Glomerular endothelial cell (primary cell): ENCODE measurements at places on chromosomes 3 and 15.

- no peak for DNase-seq
Observed at GRCh38 chr15:29021857-29022256, 136.1 kb downstream of the APBA2 start.

DNA sequence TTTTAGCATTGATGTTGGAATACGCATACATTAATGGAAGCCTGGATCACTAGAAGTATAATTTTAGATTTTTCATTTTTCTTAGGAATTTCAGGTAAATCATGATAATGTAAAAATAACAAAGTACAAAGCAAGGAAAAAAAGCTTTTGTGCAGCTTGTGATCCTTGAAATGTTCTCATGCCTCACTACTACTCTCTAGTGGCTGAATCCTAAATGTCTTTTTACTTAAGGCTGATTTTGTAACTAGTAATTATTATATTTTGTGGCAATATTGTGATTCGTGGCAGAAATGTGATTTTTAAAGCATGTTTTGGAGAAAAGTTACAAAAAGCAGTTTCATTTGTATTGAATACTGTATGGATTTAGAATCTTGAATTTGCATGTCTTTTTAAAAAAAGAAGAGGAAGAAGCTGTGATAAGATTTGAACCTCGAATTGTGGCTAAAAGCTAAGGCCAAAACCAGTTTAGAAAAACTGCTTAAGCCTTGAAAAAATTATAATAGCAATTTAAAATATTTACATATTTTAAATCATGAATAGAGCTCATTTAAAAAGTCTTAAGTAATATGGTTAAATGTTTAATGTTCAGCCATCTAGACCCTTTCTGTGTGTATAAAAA is 39.0 kb downstream of the U2SURP start:
- DNase-seq = no peak

GRCh38 chr3:32143849-32144757 is 37.7 kb downstream of the GPD1L start:
- peak; percentile 85 for DNase-seq

DNA sequence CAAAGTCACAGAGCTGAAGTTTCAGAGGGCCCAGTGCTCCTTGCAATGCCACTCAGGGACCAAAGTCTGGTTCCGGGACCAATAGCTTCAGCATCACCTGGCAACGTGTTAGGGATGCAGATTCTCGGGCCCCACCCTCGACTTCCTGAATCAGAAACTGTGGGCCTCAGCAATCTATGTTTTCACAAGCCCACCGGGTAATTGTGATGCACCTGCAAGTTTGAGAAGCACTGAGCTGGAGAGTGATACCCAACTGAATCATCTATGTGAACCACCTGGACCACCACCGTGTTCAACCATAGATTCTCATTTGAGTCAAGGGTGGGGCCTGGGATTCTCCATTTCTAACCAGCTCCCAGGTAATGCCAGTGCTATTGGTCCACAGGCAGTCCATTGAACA is 55.7 kb downstream of the CORO2B start:
- no peak for DNase-seq

GRCh38 chr15:45399381-45400212 is 21.3 kb upstream of the GATM start:
- DNase-seq = no peak

DNA sequence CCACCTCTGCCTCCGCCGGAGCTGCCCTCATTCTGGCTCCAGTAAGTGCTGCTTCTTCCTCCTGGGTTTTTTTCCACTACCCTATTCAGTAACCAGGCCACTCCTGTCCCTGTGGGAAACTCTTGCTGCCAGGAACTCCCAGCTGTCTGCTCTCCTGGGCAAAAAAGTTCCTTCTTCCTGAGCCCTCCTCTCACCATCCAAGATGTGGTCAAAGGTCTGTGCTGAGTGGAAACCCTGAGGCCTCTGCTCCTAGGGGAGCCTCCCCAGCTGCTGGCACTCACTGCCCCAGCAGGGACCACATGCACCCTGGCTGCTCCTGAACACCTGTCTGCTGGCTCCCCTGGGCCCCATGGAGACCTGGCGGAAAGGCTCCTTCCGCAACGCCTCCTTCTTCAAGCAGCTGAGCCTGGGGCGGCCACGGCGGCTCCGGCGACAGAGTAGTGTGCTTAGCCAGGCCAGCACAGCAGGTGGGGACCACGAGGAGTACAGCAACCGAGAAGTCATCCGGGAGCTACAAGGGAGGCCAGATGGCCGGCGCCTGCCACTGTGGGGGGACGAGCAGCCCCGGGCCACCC is 454 bp downstream of the C15orf62 start:
- no peak for DNase-seq

- DNase-seq = no peak
Observed at GRCh38 chr3:15667484-15667883, 65.9 kb downstream of the BTD start.

GRCh38 chr15:60128000-60128376 is 123.9 kb downstream of the FOXB1 start:
- no peak for DNase-seq

GRCh38 chr3:110261141-110261540 is 810.5 kb upstream of the NECTIN3 start:
- no peak for DNase-seq

- no peak for DNase-seq
Observed at GRCh38 chr3:188964957-188965356, 206.8 kb upstream of the TPRG1 start.

DNA sequence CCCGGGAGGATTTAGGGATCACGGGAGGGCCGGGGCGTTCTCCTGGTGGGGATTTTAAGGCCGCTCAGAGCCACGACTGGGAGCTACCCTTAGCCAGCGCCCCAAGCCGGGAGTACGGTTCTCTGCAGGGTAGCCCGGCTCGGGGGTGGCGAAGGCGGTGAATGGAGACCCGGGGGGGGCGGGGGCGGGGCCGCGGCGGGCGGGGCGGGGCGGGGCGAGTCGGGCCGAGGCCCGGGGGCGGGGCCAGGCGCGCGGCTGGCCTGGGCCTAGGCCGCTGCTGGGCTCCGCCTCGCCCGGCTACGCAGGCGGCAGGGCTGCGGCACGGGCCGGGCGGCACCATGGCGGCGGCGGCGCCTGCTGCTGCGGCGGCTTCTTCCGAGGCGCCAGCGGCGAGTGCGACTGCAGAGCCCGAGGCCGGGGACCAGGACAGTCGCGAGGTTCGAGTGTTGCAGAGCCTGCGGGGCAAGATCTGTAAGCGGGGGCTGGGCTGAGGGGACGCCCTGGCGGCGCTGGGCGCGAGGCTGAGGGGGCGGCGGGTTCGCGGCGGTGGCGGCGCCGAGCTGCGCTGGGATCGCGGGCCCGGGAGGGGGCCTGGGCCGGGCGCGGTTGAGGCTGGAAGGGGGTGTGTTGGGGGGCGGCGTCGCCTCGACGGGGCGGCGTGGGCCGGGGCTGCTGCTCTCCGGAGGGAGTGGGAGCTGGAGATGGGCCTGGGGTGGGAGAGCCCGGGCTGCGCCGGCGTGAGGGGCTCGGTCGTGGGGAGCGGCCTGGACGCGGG is at the start of gene RASA2:
RASA2 (plus strand) TSS at position 282 of the 775 bp plus-strand sequence; CDS start at position 339, 57 bp downstream.
- DNase-seq = no peak

DNA sequence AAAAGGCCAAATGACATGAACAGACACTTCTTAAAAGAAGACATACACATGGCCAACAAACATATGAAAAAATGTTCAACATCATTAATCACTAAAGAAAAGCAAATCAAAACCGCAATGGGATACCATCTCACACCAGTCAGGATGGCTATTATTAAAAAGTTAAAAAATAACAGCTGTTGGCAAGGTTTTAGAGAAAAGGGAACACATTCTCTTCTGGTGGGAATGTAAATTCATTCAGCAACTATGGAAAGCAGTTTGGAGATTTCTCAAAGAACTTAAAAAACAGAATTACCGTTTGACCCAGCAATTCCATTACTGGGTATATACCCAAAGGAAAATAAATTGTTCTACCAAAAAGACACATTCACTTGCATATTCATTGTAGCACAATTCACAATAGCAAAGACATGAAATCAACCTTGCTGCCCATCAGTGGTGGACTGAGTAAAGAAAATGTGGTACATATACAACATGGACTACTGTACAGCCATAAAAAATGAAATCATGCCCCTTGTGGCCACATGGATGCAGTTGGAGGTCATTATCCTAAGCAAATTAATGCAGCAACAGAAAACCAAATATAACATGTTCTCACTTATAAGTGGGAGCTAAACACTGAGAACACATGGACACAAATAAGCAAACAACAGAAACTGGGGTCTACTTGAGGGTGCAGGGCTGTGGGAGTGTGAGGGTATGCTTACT is 190.7 kb upstream of the MCTP2 start:
- DNase-seq = no peak

DNA sequence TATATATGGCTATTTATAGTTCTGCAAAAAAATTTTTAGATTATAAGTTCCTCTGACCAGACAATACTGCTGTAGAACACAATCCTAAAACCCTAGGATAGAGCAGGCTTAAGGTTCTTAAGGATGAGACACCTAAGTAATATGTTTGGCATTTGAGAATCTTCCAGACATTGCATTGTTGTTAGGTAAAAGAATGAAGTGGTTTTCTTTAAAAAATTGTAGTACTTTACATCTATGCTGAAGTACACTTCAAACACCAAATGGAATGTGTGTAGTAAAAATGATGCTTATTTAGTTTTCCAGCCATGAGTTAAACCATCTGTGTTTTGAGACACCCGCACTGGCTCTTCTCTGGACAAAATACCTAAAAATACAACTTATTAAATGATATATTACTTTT is 857.7 kb downstream of the OTOL1 start:
- DNase-seq = no peak

- no peak for DNase-seq
Observed at GRCh38 chr3:130515755-130516154, 1.2 kb upstream of the COL6A6 start.

- DNase-seq = no peak
Observed at GRCh38 chr3:45599424-45599886, 4.9 kb downstream of the LIMD1 start.

DNA sequence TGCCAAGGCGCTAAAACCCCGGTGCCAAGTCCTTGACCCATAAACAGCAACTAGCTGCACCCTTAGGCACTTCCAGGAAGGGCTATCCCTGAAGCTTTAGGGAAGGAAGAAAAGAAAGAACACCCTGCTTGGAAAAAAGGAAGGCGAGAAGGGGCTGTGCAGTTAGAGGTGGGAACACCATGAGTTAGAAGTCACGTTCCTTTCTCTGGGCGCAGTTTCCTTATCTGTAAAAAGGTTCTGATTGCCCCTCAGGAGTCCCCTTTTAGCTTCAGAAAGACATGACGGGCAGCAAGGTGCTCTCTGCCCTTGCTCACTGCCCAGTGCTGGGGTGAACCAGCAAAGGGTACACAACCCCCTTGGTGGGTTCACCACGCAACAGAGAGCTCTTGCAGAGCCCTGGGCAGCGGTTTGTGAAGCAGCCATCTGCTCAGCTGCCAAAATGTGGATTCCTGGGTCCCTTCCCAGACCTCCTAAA is 798 bp downstream of the GCHFR start:
- no peak for DNase-seq

- no peak for DNase-seq
Observed at GRCh38 chr15:64023220-64023619, 23.1 kb downstream of the DAPK2 start.
